Muscle of leg (tissue), 16 donors: ENCODE measurements at places on chromosomes 1 and 21.
A peak's percentile ranks its signal among the peaks of the same experiment; 100 is the strongest.

DNA sequence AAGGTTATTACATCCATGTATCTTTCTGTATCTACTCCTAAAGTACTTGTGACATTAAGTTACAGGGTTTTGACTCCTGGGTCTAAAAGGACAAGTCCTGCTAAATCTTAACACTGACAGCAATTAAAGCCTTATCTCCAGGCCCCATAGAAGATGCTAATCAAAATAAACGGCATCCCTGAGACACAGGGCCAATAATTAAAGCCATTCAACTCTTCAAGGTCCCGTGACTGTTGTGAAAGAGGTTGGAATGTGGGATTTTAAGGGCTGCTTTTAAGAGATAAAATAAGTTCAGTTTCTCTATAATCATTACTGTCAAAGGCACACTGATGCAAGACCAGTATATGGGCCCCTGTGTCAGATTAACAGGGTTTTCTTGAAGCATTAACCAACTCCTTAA lies 8.3 kb downstream of the DNAI4 start:
- no peak for DNase-seq

GRCh38 chr1:70486676-70487458 lies 75.8 kb downstream of the CTH start:
- DNase-seq: peak; percentile 98

DNA sequence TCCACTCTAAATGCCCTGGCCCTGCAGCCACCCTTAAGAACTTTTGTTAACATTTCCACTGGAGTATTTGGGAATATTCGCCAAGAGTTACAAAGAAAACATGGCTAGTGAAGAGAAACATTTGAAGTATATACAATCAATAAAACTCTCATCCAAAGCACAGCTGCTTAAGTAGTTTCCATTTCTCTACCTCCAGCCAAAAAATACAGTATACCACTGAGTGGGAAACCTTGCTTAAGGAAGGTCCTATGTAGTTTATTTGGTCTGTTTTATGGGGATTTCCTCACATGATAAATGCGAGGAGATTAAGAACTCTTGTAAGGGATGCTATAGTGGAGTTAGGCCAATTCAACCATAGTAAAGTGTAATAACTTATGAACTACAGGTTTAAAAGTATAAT lies 382.5 kb downstream of the NEGR1 start:
- DNase-seq: peak; percentile 72

GRCh38 chr1:6028042-6028850 lies 17.4 kb upstream of the KCNAB2 start:
- peak; percentile 45 for DNase-seq

GRCh38 chr1:67888216-67889106 lies 55.2 kb upstream of the GNG12 start:
- peak; percentile 11 for DNase-seq

DNA sequence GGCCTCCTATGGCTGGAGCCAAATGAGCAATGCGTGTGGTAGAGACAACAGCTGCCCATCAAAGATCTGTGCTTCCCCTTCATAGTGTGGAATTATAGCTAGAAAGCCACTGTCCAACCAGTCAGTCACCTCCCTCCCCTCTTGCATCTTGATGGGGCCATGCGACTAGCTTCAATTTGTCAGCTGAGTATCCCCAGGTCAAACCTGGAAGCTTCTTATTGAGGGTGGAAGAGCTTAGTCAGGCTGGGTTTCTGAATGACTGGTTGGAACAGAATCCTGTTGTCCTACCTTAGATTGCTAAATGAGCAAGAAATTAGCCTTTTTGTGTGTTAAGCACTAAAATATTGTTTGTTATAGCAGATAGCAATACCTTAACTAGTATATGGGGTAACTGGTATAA lies 625.4 kb downstream of the PTPRC start:
- DNase-seq: no peak

DNA sequence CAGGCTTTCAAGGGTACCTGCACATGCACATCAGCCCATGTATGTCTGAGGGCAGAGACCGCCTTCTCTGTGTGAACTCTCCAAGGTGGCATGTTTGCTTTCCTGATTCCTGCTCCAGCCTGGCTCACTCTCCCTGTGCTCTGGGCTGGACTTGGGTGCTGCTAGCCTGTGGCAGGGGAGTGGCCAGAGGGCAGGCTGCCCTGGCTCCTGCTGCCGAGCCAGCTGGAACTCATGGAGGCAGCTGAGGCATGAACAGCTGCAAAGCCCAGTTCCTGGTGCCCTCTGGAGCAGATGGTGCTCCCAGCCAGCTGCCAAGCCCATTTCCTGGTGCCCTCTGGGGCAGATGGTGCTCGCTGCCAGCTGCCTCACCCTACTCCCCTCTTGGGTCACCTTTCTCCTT lies 7.6 kb downstream of the UBL4B start:
- DNase-seq: peak; percentile 43

GRCh38 chr21:36656138-36656537 lies 42.8 kb upstream of the SIM2 start:
- no peak for DNase-seq

DNA sequence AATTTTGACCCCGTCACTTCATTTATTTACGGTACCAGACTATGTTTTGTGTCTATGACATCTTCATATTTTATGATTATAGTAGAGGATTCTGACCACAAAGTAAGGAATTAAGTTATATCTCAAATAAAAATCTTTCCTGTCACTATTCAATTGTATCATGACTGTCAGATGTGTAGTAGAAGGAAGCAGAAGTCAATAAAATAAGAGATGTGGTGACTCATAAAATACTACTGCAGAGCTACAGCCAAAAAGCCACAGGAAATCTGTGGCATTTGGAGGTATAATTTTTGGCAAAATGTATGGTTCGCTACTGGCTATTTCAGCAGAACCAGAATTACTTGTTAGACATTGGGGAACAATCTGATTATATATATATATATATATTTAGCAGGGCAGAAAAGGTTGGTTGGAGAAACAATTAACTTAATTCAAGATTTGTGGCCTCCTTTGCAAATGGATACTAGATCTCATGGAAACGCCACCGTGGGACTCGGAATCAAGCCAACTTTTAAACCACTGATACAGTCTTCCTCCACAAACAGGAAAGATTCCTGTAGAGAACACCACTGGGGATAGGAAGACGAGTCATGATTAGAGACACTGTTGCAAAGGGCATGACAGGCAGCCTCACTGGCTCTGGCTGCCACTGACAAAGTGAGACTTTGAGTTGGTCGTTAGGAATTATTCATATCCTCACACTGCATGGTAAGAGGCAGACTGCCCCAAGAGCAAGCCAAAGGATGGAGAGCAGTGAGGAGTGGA lies 5.1 kb downstream of the FCRL2 start:
- DNase-seq: no peak

- no peak for DNase-seq
These were observed 5.2 kb downstream of the GRIK3 start for GRCh38 chr1:37028981-37029617.

DNA sequence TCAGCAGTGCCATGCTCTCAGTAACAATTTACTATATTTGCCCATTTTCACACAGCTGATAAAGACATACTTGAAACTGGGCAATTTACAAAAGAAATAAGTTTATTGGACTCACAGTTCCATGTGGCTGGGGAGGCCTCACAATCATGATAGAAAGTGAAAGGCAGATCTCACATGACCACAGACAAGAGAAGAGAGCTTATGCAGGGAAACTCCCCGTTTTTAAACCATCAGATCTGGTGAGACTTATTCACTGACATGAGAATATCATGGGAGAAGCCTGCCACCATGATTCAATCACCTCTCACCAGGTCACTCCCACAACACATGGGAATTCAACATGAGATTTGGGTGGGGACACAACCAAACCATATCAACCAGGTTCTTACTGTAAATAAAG lies 112.1 kb upstream of the C1orf87 start:
- DNase-seq: no peak

GRCh38 chr1:116154536-116154935 lies 43.3 kb downstream of the MAB21L3 start:
- no peak for DNase-seq

GRCh38 chr1:37513795-37514349 lies 694 bp downstream of the MEAF6 start:
- DNase-seq: peak; percentile 11

GRCh38 chr1:6276811-6277555 lies 16.1 kb upstream of the GPR153 start:
- no peak for DNase-seq

DNA sequence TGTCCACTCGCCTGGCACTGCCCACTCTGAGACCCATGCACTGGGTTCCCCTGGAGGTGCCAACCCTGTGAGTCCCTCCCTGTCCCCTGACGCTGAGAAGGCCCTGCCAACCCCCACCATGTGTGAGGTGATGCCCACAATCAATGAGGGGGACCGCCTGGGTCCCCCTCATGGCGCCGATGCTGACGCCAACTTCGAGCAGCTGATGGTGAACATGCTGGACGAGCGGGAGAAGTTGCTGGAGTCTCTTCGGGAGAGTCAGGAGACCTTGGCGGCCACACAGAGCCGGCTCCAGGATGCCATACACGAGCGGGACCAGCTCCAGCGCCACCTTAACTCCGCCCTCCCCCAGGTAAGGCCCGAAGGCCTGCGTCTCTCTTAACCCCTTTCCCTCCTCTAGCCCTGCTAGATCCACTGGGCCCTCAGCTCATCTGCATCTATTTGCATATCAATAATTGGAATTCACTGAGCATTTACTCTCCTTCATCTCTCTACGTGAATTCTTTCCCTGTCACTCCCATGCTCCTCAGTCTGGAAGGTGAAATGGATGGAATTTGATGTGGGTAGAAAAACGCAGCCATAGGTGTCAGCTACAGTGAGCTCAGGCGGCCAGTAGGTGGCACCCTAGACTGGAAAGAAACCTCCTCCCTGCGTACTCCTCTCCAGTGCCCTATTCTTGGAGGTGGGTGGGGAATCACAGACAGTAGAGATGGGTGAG lies 12.8 kb downstream of the PPFIA4 start:
- peak; percentile 83 for DNase-seq

- DNase-seq: peak; percentile 73
These were observed 195.2 kb upstream of the JUN start for GRCh38 chr1:58979086-58979485.

- no peak for DNase-seq
These were observed 100.1 kb upstream of the GADD45A start for GRCh38 chr1:67584938-67585337.

- DNase-seq: no peak
These were observed 183.5 kb downstream of the PATJ start for GRCh38 chr1:61925591-61926298.

- peak; percentile 22 for DNase-seq
These were observed 71.2 kb downstream of the DPYD start for GRCh38 chr1:97849345-97850340.

DNA sequence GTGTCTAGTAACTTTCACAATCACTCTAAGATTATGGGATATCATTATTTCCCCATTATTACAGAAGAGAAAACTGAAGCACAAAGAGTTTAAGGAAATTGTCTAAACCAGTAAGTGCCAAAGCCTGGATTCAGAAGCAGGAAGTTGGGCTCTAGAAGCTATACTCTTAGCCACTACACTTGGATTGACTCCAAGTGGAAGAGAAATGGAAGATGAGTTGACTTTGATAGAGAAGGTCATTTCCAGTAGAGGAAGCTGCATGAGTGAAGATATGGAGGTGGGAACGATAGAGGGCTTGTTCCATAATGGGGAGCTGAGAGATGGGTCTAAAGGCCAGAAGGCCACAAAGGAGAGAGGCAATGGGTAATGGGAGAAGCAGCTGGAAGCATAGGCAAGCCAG lies 11.7 kb upstream of the TDRD10 start:
- peak; percentile 43 for DNase-seq

DNA sequence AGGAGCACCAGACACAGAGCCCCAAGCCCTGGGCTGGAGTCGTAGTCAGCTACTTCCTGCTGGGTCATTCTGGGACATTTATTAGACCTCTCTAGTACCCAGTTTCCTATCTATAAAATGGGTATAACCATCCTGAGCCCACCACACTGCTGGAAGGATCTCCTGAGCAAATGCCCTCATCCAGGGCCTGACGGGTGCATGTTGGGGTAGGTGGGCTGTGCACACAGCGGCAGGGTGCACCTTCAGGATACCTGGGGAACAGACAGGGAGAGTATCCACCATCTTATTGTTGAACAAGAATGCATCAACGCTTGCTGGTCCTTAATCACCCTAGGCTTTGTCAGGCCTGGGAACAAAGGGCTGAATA lies 191.0 kb downstream of the HIVEP3 start:
- DNase-seq: no peak
